ENCODE measurements at places on chromosomes 7 and 10.
A peak's percentile ranks its signal among the peaks of the same experiment; 100 is the strongest.

DNA sequence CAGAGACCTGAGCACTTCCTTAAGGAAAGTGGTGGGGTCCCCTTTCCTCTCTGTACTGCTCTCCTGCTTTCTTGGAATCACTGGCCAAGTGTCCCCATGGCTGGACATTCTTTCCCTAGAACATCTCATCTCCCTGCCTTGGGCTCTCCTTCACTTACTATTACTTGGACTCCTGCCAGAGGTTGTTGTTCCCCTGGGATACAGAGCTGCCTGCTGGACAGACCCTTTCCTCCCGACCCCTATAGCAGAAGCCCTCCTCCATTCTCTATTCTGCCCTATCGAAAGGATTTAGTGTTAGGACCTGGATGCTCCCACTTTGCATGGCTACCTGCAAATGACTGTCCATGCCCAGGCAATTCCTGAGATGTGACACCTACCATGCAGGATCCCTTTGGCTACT is 164.3 kb upstream of the PODXL start:
- no peak for DNase-seq

DNA sequence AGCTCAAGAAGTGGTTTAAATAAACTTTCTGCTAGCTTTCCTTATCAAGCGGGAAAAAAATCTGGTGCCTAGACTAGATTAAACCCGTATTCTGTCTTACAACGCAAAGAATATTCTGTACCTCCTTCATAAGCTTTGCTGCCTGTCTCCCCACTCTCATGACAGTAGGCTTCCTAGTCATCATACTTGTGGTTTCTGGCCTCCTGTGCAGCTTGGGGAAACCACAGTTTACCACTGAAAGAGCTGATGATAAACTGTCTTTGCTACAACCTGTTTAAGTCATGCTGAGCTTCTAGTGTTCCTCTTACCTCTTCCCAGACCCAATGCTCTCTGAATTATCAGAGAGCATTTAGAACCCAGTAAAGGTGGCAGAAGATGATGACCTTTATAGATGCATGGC is 55.0 kb downstream of the PODXL start:
- no peak for DNase-seq

GRCh38 chr10:11150231-11150731 is 132.6 kb downstream of the CELF2 start:
- peak; percentile 48 for DNase-seq

GRCh38 chr10:22969704-22970103 is 41.9 kb downstream of the ARMC3 start:
- no peak for DNase-seq

GRCh38 chr7:158289761-158290523 is 297.7 kb downstream of the PTPRN2 start:
- DNase-seq = no peak

DNA sequence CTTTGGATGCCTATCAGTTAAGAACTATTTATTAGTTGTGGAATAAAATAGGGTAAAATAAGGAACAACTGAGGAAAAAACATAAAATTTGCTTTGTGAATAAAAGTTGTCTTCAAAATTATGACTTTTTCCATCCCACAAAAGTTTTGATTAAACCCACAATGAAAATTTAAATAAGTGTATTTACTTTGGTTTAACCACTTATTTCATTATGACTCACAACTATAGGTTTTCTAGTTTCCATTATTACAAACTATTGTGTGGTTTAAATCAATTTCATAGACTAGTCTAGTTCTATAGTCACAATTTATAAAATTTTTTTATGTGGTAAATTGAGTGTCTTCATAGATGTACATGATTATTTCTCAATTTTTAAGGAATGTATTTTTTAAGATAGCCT is 116.6 kb downstream of the EGFR start:
- no peak for DNase-seq

DNA sequence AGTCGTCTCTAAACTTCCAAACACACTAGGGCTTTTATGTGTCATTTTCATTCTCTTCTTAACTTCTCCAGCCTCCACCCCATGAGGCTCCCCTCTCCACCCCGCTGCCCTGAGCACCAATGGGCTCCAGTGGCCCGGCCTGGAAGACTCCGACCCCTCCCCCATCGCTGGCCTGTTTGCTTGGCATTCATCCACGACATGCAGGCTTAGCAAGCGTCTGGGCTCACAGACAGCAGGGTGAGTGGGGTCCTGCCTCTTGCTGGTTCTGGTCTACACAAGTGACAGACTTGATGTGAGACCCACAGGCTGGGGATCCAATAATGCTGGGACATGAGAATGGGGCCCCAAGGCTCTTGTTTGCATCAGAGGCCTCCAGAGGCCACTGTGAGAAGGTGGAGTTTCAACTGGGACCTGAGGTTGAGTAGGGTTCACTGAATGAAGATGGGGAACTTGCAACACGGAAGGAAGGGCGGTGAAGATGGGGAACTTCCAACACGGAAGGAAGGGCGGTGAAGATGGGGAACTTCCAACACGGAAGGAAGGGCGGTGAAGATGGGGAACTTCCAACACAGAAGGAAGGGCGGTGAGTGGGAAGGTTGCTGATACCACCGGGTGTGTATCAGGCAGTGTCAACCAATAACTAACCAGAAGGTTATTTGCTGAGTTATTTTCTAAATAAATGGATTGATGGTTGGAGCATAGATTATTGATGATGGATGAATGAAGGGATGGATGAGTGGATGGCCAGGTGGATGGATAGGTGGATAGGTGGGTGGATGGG is 14.0 kb downstream of the KNDC1 start:
- peak; percentile 72 for DNase-seq
